ENCODE measurements at places on chromosomes 7 and 10.

DNA sequence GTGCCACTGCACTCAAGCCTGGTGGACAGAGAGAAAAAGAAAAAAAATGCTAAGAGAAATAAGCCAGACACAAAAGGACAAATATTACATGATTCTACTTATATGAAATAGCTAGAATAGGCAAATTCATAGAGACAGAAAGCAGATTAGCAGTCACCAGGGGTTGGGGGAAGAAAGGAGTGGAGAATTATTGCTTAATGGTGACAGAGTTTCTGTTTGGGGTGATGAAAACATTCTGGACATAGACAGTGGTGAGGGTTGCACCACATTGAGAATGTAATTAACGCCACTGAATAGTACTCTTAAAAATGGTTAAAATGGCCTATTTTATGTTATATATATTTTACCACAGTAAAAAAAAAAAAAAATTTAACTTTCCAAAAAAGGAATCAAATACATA, 6.4 kb upstream of the NT5C2 start:
- no peak for DNase-seq

GRCh38 chr7:67371429-67372305, 375.0 kb downstream of the TYW1 start:
- peak; percentile 45 for DNase-seq

DNA sequence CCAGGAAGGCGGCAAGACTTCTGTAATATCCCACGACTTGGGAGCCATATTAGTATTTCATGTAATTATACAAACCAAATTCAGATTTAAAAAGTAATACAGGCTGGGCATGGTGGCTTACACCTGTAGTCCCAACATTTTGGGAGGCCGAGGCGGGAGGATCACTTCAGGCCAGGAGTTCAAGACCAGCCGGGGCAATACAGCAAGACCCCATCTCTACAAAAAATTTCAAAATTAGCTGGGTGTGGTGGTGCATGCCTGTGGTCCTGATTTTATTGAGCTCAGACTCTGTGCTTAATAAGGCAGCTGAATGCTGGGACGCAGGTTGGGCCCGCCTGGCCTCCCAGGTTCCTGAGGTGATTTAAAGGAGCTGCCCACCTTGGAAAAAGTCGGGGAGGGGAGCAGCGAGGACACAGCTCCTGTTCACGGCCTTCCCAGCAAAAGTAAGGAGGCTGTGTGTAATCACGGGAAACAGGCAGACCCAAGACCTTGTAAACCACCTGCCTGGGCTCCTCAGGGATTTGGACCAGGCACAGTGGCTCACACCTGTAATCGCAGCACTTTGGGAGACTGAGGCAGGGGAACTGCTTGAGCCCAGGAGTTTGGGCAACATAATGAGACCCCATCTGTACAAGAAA, 93.0 kb upstream of the DNAAF5 start:
- DNase-seq = no peak

DNA sequence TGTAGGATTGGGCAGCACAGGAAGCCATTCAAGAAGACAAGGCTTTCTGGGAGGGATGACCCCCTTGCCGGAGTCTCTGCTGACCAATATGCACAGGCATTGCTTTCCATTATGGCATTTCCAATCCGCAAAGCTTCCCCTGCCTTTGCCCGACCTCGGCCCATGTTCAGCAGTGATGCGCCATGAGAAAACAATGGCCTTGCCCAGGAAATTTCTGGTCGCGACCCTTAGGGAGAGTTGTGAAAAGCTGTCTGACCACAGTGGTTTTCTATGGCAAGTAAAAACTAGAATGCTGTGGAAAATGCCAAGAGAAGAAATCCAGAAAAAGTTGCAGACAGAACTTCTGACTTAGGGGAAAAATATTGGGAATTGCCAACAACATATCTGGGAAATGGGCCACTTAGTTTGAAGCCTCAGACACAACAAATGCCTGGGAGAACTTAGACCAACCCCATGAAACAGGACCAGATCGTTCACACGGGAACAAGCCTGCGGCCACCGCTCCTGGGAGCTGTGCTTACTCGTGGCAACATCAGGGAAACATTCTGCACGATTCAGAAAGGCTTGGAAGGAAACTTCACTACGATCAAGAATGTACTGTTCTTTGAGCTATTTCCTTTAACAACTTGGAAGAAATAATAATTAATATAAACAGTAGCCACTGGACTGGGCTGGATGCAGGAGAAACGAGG, 512.4 kb downstream of the TNS3 start:
- no peak for DNase-seq

DNA sequence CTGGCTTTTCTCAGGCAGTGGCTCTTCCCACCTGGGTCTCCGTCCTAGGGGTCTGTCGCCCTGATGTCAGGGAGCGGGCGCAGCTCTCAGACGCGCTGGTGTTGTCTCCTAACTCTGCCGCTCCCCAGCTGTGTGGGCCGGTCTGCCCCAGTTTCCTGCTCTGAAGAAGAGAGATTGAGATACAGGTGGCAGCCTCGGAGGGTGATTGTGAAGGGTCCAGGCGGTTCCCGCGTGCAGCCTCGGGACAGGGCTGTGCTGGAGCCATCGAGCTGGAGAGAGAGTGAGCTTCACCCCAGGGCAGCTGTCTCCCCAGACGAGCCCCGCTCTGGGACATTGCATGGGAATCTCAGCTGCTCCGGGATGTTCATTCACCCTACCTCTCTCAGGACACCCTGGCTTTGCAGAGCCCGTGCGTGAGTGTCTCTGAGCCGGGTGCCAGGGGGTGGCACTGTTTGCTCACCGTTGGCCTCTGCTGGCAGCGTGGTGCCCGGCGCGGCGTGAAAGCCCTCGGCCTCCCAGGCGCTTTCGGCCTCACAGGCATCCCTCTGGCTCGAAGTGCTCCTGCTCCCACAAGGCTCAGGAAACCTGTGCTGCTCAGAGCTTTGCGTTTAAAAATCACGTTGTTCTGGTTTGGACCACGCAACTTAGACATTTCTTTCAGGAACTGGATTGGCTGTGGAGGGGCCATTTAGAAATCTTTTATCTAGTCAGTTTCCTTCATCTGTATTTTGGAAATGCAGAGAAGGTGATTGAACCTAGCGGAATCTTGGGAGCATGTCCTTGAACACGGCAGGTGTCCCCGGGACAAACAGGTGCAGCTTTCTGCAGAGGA, 33.8 kb upstream of the ZFAND2A start:
- DNase-seq = peak; percentile 59

DNA sequence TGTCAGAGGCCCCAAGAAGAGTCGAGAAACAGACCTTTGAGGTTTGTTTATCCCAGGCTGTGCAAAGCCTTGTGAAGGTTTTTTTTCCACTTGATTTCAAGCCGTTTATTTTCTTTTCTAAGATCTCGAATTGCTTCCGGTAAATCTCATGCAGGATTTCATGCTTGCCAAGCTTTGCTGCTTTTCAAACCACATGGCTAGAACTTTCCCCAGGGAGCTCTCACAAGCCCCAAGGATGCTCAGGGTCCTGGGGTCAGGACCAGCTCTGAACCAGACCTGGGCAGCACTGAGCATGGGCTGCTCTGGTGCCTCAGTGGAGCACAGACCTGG, 48.0 kb upstream of the AQP1 start:
- no peak for DNase-seq

- no peak for DNase-seq
Observed at GRCh38 chr7:205115-206010, 13.0 kb downstream of the FAM20C start.

DNA sequence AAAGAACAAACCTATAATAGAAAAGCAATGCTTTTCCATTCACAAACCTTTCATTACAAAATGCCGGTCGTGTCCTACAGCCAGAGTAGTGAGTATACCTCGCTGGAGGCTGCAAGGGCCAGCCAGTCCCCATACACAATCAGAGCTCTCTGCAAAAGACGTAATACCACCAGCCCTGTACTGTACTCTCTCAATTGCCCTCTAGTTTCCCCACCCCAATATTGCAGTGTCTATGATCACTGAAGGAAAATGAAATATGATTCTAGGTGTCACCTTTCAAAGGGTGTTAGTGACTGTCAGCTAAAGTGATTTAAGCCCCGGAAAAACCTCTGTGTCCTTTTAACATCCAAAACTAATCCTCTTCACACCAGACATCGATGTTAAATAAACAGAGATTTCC, 24.8 kb downstream of the PLXNA4 start:
- DNase-seq = no peak

DNA sequence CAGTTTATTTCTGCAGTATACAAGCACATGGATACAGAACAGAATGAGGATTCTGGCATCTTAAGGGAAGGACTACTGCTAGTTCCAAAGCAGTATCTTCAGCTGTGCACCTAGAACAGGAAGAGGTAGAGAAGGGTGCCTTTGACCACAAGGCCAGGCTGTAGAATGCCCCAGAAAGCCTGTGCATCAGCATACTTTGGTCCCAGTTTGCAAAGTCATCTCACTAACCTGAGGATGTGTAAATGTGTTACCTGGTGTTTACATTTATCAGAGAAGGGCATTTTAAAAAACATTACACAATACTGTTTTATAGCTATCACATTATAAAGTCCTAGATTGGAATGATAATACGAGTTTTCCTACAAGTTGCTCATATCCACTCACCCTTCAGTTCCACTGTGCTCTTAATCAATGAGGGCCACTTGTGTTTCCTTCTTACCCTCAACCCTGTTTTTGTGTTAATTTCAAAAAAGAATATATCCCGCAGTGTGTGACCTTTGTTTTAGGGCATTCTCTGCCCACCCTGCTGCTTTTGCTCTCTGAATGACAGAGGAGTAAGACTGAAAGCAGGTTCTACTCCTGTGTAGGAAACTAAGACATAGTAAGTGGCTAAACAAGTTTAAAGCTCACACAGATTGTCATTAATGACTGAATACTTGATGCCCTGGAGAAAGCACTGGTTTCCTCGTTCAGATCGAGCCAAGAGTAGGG, 3.4 kb downstream of the SLC35G1 start:
- DNase-seq = no peak

- DNase-seq = no peak
Observed at GRCh38 chr7:28005075-28005846, 175.3 kb downstream of the JAZF1 start.

DNA sequence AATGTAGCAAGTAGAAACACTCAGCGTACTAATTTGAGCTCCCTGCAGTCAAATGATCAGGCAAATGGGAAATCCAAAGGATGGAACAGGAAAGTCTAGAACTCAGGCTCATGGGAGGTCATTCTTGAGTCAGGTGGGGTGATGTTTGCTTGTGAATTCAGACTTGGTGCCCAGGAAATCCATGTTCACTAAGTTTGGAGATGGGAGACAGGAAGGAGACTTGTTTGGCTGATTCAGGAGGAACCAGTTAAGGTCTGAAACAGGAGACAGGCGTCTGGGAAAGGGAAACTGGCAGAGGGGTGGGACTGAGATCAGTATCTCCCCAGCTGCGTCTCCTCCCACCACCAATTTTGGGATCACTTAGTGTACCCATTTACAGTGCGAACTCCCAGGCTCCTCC, 38.4 kb upstream of the ZNF438 start:
- DNase-seq = no peak

- peak; percentile 22 for DNase-seq
Observed at GRCh38 chr10:118595598-118596425, at the start of gene PRLHR. Gene PRLHR (minus strand): TSS chr10:118595648. CDS start chr10:118595244, 404 bp downstream.

GRCh38 chr7:77734659-77735421, 38.6 kb downstream of the RSBN1L start:
- no peak for DNase-seq

- DNase-seq = no peak
Observed at GRCh38 chr7:116540743-116541142, 15.9 kb downstream of the CAV1 start.

DNA sequence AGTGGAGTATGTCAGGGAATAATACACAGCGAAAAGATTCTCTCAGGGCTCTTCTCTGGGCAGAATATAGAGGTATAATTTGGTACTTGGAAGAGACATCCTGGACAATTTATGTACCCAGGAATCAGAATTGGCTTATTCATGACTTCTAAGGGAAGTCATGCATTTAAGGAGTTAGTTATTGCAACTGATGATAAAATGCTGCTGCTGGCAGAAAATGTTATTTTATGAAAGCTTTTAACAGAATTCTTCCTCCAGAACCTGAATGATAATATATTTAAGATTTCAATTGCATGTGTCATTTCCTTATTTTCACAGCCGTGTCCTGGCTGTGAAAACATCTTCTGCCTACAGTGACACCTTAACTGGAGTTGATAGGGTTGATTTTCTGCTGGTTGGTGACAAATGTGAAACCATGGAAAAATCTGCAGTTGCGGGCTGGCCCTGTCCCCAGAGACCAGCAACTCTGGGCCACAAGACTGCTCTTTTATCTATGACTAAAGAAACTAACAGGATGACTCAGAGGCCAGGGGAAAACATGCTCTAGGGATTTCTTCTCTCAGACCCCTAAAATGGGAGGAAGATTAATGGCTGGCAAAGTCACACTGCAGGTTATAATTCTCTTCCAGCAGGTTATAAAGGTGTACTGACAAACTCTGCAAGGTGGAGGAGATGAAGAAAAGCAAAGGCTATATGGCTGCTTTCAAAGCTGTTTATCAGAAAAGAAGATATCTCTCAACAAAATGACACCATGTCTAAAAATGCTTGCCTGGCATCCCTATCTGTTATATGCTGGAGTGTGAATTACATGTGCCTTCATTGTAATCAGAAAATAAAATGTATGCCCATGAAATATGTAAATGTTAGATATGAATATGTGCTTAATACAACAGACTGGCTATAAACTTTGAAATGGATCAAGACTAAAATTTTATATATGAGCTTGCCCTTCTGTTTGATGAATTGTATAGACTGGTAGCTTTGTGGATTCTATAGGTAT, 12.1 kb upstream of the TRUB1 start:
- peak; percentile 64 for DNase-seq

GRCh38 chr7:97623333-97623732, 108.6 kb upstream of the TAC1 start:
- DNase-seq = no peak

DNA sequence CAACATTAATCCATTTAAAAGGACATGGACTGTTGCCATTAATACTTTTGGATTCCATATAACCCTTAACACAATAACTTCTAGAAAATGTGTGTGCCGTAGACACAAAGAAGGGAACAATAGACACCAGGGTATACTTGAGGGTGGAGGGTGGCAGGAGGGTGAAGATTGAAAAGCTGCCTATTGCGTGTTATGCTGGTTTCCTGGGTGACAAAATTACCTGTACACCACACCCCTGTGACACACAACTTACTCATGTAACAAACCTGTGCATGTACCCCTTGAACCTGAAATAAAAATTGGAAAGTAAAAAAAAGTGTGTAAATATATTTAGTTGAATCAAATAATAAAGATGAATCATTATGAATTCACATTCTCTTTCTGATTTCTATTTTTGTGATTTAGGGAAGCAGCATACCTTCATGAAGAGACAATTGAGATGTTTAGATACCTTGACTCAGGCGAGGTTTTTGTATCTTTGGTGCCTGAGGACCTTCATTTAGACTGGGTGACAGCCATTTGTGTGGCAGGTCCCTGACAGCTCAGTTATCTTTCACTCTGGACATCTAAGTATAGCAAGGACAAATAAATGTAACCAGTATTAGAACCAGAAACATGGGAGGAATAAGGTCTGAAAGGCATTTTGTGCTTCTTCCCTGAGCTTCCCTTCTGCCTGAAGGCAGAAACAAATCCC, 28.7 kb downstream of the GIMAP8 start:
- DNase-seq = peak; percentile 49

DNA sequence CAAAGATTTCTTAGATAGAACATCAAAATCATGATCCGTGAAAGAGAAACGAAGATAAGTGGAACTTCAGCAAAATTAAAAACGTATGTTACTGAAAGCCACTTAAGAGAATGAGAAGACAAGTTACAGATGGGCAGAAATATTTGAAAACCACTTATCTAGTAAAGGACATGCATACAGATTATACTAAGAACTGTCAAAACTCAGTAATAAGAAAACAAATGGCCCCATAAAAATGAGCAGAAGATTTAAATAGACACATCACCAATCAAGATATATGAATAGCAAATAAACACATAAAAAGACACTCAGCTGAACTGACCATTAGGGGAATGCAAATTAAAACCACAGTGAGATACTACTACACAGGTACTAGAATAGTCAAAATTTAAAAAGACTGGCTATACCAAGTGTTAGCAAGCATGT, 343.7 kb downstream of the PTEN start:
- no peak for DNase-seq
